Chondrocyte (in vitro differentiated cells): ENCODE measurements at places on chromosomes 13 and 19.

- DNase-seq = no peak
These were observed 33.3 kb upstream of the GAS6 start for GRCh38 chr13:113897161-113897560.

- DNase-seq = no peak
These were observed 2.6 kb downstream of the RNASEH2B start for GRCh38 chr13:50911937-50912795.

DNA sequence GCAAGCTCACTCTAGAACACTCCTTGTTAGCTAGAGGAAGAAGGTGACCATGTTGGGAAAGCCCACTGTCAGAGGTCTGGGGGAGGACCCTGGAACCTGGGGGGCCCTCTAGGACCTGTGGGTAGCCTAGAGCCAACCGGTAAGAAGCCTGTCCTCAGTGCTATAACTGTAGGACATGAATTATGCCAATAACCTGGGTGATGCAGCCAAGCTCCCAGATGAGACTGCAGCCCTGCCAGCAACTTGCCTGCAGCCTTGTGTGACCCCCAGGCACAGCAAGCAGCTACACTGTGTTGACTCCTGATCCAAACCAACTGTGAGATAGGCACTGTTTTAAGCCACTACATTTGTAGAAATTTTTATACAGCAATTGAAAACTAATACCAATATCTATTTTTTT is 122.3 kb downstream of the MIPEP start:
- no peak for DNase-seq

- no peak for DNase-seq
These were observed 20.3 kb downstream of the MAST3 start for GRCh38 chr19:18117692-18118378.

DNA sequence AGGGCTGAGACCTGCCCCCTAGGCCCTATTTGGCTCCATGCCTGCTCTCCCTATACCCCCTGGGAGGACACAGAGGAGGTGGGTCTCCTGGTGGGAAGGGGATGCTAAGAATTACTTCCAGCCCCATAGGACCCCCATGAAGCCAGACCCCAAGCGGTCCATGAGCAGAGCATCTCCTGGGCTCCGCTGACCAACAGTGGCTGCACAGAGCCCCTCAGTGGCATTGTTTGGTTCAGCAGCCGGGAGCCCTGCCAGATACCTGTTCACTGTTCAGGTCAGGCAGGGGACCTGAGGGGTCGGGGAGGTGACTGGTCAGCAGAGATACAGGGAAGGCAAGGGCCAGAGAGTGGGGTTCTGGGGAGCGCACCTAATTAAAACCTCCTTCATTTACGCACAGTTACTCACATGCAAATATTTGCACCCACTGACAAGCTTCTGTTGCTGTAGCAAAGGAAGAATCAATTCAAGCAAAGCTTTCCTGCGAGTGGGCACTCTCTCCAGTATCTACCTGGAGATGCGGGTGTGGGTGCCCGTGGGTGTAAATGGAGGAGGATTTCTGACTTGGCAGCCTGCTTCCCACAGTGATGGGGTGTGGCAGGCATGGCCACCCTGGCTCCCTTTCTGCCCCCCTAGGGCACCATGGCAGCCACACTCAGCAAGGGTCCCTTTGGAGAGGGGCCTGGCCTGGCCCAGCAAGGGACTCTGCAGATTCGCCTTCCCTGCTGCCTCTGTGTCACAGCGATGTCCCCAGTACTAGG is 83.5 kb downstream of the CHST8 start:
- DNase-seq = peak; percentile 58

GRCh38 chr13:29428310-29429181 is 166.9 kb downstream of the SLC7A1 start:
- no peak for DNase-seq

- no peak for DNase-seq
These were observed 9.2 kb downstream of the UBXN6 start for GRCh38 chr19:4448147-4448985.

DNA sequence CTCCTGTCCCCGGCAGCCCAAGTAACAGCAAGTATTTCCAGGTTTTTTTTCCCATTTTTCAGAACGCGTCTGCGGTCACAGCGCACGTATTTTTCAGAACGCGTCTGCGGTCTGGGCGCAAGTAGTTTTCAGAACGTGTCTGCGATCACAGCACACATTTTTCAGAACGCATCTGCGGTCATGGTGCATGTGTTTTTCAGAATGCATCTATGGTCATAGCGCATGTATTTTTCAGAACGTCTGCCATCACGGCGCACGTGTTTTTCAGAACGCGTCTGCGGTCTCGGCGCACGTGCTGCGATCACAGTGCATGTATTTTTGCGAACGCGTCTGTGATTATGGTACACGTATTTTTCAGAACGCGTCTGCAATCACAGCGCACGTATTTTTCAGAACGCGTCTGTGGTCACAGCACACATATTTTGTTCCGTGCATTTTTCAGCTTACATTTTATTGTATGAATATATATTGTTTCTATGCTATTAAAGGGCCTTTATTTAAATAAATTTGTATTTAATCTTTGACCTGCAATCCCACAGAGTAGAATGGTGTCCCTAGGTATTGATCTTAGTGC is 19.7 kb downstream of the ATP4B start:
- peak; percentile 28 for DNase-seq

GRCh38 chr19:51568456-51568855 is 2.6 kb upstream of the ZNF175 start:
- DNase-seq = no peak

DNA sequence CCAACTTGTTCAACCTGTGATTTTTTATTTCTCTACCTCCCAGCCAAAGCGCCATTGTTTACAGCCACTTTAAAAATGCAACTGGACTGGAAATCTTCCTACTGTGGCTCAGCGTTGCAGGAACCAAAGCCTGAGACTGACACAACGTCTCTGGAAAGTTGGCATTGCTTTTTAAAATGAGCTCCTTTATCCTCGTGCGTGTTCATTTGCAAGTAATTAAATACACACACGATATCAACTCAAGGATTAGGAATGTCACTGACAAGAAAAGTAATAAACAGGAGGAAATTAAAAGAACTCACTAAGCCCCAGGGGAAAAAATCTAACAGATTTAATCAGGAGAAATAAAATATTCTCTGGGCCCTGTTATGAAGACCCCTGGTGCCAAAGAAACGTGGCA is 184.6 kb upstream of the IRS2 start:
- DNase-seq = no peak

- peak; percentile 95 for DNase-seq
These were observed 736 bp upstream of the ZMYM5 start for GRCh38 chr13:19864024-19864745.

- no peak for DNase-seq
These were observed 763.6 kb upstream of the SLITRK6 start for GRCh38 chr13:86562866-86563265.

GRCh38 chr13:23744315-23744714 is 144.9 kb downstream of the MIPEP start:
- no peak for DNase-seq

- DNase-seq = no peak
These were observed 19.5 kb downstream of the NUFIP1 start for GRCh38 chr13:44969551-44970484.

DNA sequence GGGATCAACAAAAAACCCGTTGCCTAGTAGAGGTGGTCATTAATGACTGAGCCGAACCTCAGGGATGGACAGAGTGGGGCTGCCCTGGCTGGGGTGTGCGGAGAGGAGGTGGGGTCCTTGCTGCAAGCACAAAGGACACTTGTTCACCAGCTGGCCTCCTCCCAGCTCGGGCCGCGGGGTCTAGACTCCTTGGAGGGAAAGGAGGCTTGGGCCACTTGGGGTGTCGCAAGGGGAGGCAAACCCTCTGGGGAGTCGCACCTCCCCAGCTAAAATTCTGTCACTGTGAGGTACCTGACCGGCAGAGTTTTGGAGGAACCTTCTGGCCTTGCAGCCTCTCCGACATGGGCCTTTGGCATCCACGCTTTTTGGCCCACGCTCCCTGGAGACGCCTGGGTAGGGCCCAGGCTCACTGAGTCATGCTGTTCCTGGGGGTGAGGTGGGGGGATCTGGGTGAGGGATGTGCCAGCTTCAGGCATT is 8.2 kb downstream of the KLHL26 start:
- DNase-seq = no peak

GRCh38 chr19:6886277-6886897 is 992 bp upstream of the ADGRE1 start:
- DNase-seq = no peak

- no peak for DNase-seq
These were observed 53.1 kb downstream of the FOXO1 start for GRCh38 chr13:40613192-40613818.

DNA sequence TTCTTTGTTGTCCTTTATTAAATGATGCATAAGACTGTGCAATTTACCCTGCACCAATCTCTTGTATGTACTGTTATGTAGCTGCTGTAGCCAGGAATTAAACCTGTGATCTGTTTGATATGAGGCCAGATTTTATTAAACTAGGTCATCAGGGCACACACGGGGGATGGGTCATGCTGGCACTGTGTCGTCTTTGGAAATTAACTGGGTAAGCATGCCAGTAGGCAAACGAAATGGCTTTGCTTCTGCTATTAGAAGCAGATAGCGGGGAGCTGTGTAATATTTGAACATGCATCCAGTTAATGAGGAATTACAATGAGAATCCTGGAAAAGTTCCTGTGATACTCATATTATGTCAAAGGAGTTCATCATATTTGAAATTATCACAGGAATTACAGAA is 23.5 kb downstream of the MTUS2 start:
- no peak for DNase-seq

DNA sequence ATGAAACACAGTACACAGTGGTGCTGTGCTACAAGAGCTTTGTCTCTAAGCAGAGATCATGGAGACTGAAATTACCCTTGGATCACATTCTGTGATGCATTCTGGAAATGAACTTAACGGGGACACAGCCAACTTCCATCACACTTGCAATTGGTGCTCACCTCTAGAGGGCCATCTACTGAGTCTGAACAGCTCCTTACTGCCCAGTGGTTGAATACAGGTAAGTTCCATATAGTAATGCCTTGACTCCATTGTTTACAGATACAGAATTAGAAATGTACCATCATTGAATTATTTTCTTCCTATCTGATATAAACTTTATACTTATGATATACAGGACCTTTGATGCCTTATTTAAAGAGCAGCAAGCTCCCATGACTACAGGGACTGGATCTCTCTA is 686.4 kb downstream of the PCDH9 start:
- no peak for DNase-seq

DNA sequence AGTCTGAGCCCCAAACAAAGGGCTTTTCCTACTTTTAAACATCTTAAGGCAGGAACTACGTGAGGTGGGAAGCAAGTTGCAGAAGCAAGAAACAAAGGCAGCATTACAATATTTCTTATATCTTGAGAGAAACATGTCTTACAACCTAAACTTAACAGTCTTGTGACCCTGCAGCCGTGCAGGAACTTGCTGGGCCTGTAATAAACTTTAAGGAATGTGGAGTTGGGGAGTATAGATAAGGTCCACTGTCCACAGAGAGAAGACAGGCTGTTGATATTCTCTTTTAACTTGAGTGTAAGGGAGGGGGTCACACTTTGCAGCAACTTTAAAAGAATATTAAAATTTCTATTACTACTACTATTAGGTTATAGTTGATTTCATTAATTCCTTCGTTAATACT is 214.6 kb upstream of the HTR2A start:
- no peak for DNase-seq

DNA sequence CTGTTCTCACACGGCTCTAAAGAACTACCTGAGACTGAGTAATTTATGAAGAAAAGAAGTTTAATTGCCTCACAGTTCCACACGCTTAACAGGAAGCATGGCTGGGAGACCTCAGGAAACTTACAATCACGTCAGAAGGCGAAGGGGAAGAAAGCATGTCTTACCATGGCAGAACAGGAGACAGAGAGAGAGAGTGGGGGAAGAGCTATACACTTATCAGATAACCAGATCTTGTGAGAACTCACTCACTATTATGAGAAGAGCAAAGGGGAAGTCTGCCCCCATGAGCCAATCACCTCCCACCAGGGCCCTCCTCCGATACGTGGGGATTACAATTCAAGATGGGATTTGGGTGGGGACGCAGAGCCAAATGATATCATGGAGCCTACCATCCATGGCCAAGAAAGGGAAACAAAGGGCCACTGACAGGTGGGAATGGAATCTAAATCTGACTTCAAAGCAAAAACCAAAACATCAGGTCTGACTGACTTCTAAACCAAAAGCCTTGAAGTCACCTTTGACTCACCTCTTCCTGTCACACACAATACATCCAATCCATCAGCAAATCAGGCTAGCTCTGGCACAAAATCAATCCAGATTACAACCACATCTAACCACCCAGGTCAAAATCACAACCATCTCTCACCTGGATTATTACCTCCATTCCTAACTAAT is 189.7 kb downstream of the ENOX1 start:
- DNase-seq = no peak

DNA sequence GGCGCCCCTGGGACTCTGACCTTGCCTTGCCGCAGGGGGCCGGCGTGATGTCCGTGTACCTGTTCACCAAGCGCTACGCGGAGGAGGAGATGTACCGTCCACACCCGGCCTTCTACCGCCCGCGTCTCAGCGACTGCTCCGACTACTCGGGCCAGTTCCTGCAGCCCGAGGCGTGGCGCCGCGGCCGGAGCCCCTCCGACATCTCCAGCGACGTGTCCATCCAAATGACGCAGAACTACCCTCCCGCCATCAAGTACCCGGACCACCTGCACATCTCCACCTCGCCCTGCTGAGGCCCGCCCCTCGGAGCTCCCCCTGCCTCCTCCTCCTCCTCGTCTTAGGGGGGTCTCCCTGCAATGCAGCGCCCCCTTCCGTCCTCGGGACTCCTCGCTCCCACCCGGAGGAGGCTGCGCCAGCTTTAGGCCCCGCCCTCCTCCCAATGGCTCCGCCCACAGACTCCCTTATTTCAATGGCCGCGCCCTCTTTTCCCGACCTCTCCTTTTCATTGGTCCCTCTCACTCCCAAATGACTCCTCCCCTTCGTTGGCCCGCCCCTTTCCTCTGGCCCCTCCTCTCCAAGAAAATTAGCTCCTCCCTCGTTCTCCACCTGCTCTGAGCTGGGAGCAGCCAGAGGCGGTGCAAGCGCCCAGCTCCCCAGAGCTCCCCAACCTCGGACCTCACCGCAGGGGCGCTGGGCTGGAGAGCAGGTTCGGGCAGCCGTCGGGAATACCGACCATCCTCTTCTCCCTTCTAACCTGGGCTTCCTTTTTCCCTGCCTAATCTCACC is 20.5 kb upstream of the CACNG8 start:
- DNase-seq = no peak

- no peak for DNase-seq
These were observed 572.8 kb downstream of the PCDH9 start for GRCh38 chr13:66657165-66657881.

DNA sequence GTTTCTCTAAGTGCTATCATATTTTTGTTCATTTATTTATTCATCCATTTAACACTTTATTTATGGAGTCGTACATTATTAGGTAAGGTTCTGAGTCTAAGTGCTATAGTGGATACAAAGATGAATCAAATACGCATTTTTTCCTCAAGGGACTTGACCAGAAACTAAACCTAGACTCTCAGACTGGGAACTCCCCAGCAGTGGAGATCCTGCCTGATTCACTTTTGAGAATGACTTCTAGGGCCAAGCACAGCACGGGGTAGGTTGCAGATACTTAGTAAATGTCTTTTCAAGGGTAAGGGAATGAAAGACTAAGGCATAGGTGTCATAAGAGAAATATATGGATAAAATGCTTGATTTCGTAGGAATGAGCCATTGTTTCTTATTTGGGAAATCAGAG is 7.2 kb downstream of the DNAJC15 start:
- DNase-seq = no peak
